ENCODE measurements at places on chromosomes 7 and 10.

GRCh38 chr7:38052786-38053185, 125.3 kb upstream of the STARD3NL start:
- no peak for DNase-seq

- no peak for DNase-seq
Observed at GRCh38 chr7:117781707-117782106, 91.5 kb downstream of the CTTNBP2 start.

DNA sequence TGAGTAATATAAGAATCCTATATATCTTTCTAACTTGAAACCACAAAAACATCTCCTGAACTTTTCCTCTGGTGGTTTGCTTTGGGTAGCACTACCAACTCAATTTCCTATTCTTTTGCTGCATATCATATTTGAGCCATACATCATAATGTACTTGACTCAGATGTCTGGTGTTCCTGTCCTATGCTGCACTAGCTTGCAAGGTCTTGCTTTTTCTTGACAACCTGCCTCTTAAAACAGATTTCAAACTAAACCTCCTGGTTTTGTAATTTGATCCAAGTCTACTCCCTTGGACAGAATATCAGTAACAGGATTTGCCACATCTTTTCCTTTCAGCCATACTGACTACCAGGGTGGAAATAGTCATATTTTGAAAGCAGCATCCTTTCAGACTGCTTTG, 520.3 kb upstream of the LRRTM3 start:
- DNase-seq = no peak

- DNase-seq = no peak
Observed at GRCh38 chr7:26090927-26091519, 61.0 kb upstream of the NFE2L3 start.

DNA sequence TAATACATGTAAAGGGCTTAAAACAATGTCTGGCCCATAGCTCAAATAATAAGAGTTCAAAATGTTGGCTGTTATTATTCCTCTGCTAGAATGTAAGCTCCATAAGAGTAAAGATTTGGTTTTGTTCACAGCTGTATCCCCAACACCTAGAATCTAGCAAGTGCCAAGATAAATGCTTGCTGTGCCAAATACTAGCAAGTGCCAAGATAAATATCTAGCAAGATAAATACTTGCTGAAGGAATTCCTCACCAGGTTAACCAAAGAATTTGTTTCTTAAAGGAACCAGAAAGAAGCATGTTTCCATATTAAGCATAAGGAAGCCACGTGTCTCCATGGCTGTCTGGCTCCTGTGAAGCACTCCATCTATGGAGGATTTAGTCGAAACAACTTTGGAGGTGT, 235.2 kb upstream of the SP4 start:
- no peak for DNase-seq

DNA sequence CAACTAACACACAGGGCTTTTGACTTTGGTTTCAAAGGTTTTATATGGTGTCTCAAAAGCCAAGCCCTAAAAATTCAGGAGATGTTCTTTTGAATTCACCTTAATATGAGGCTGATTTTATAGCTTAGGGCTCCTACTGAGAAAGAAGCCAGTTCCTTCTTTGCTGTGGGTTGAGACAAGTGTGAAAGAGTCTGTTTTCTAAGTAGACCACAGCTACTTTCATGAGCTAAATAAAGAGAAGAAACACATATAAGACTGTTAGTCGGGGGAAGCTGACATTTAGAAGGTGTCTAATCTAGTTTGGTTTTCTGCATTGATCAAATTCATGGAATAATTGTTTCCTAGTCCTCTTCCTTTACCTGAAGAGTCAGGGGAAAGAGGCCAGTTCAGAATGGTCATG, 332.1 kb upstream of the CELF2 start:
- DNase-seq = no peak

GRCh38 chr7:158824028-158824427, 5.3 kb downstream of the ESYT2 start:
- DNase-seq = no peak

DNA sequence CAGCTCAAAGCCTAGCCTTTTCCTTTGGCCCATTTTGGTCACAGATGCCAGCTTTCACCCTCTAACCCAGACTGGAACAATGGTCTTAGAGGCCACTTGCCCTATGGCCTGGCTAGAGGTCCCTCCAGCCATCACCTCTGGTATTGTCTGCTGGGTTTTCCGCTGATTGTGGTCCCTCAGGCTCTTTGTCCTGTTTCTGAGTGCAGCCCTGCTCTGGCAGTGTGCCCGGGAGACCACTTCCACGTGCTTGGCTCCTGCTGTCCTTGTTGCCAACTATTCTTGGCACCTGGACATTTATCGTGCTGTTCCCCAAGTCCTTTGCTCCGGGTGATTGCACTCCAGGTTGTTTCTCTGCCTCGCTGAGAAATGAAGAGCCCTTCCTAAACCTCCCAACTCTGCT, 53.3 kb upstream of the FAM180A start:
- no peak for DNase-seq

DNA sequence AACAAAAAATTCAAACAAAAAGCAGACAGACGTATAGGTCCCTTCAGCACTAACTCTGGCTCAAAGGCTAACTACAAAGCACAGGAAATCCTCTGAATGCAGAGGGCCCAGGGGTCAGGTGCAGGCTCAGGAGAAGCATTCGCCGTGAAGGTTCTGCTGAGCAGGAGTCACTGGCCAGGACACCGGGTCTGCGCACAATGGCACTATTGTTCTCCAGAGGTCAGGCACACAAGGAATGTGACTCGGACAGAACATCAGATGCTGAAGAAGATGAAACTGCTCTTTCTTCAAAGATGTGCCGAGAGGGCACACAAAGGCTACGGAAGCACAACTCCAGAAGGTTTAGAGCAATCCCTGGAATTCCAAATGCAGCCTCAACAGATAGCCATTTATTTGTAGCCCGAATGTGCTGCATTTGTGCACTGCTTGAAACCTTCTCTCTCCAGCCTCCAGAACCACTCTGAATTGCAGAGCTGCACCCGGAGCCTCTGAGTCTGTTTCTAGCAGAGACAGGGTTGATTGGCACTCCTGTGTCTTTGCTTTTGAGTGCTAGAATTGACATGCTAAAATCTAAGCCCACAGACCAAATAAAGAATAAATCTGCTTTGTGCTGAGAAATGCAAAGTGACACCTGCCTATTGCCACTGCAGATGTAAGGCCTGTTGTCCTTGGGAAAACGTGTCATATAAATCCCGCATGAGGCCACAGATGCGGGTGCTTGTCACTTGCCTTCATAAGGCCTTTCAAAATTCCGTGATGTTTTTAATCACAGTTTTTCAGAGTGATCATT, 85.4 kb upstream of the AFAP1L2 start:
- DNase-seq = no peak

GRCh38 chr7:44966731-44967538, 11.9 kb downstream of the MYO1G start:
- no peak for DNase-seq

DNA sequence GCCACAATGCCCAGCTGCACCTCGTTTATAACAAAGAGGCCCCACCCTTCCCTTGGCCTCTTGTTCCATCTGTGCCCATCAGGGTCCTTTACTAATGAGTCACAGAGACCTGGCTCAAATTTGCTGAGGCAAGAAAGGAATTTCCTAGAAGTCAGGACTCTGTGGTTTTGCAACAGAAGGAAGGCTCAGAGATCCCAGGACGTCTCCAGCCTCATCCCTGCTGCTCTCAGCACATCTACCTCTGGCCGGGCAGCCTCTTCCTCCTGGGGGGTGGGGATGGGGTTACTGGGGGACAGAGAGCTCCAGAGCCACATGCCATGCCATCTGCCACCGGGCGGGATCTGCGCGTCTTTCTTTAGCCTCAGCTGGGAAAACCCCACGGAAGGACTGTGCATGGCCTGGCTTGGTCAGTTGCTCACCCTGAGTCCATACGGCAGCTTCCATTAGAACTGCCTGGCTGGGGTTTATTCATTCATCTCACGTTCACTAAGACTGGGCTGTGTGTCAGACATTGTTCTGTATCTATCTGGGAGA, 41.9 kb upstream of the PSMG3 start:
- DNase-seq = peak; percentile 46

- DNase-seq = no peak
Observed at GRCh38 chr10:98587156-98587837, 140.6 kb upstream of the HPS1 start.

GRCh38 chr10:89836840-89837164, 135.4 kb downstream of the KIF20B start:
- DNase-seq = no peak

- no peak for DNase-seq
Observed at GRCh38 chr10:1434912-1435692, 302.2 kb downstream of the ADARB2 start.

DNA sequence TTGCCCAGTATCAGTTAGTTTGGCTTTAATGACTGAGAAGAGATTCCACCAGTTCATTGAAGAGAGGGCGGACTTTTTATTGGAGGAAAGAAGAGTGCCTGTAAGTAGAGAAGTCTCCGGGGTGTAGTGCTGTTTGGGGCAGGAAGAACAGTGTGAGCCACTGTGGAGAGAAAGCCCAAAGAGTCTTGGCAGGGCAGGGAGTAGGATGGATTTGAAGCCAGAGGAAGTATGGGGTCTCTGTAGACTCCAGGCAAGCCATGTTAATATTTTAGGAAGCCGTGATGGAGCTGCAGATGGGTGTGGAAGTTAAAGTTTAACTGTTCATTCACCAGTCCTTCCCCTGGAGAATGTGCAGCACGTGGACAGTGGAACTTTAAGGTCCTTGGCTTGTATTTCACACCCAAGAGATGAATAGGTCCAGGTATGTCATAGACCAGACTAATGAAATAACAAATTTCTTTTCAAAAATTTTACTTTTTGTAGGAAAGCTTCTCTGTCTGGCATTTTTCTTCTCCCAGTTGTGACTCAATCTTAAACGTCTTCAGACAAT, 54.1 kb downstream of the TCF7L2 start:
- DNase-seq = no peak

- DNase-seq = no peak
Observed at GRCh38 chr7:132742189-132742612, 165.9 kb upstream of the PLXNA4 start.

GRCh38 chr7:127819975-127820731, 168.2 kb downstream of the SND1 start:
- no peak for DNase-seq

GRCh38 chr7:21334906-21335305, 93.0 kb upstream of the SP4 start:
- no peak for DNase-seq

DNA sequence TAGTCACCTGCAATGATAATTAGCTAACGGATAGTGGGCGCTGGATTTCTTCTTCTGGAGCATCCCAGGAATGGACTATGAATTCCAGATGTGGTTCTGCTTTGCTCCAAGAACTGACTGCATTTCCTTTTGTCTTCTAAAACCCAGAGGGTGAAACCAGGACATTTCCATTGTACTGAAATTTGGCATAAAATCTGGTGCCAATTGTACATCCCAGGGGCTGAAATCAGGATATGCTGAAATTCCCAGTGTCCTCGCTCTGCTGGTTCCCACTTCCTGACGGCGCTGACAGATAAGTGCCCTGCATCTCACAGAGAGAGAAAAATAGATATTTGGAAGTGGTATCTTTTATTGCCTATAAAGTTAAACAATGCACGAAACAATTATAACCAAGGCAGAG, 31.9 kb downstream of the RBM20 start:
- DNase-seq = no peak

GRCh38 chr10:22992075-22992474, 64.2 kb downstream of the ARMC3 start:
- no peak for DNase-seq

DNA sequence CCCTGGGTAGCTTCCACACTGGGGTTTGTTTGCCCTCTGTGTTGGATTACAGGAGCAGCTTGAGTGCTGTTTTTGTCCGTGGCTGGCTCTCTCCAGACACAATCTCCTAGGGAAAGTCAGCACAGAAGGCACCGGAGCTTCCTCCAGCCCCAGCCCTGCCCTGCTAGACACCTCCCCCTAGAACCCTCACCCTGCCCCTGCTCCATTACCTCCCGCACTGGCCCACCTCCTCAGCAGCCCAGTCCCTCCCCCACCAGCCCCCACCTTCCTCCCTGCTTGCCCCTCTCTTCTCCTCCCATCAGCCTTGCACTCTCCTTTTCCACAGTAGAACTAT, 130.5 kb downstream of the ADCY1 start:
- no peak for DNase-seq

- DNase-seq = no peak
Observed at GRCh38 chr10:107163076-107163855, 1.2 kb downstream of the SORCS1 start.

- DNase-seq = no peak
Observed at GRCh38 chr10:24177636-24178035, 31.3 kb upstream of the KIAA1217 start.

GRCh38 chr10:75507469-75507868, 76.0 kb downstream of the LRMDA start:
- DNase-seq = no peak
